Kasumi-1 (cell line): ENCODE measurements at places on chromosomes 6 and 20.

DNA sequence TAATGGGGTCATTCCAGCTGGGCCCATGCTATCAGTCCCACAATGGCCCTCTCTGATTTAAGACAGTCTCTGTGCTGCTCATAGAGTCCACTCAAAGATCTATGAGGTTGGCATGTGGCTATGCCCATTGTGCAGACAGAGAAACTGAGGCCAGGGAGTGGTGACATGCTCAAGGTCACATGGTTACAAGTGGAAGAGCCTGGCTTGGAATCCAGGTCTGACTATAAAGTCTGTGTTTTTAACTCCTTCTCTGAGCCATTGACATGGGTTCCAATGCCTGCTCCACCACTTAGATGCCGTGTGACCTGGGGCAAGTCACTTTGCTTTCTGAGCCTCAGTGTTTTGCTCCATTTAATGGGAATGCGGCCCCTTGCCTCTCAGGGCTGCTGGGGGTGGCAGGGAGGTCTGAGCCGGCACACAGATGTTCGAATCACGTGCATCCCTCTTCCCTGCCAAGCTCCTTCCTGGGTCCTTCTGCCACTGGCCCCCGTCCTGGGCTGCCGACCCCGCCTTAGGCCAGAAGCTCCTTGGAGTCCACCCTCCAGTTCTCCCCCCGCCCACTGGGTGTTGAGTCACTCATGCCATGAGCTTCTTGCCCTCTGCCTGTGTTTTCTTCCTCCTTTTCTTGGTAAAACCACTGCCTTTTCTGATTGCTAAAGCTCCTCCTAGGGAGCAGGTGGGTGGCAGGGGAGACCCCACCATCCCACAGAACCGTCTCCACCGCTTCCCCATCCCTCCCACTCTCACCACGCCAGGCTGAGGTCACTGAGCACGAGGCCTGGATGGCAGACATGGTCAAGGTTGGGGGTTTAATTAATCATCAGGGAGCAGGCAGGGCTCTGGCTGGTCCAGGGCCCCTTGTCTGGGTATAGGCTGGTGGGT, 35.7 kb downstream of the CEBPB start:
- DNase-seq, result no peak

GRCh38 chr6:169707772-169708171, 5.8 kb downstream of the C6orf120 start:
- no peak for DNase-seq

DNA sequence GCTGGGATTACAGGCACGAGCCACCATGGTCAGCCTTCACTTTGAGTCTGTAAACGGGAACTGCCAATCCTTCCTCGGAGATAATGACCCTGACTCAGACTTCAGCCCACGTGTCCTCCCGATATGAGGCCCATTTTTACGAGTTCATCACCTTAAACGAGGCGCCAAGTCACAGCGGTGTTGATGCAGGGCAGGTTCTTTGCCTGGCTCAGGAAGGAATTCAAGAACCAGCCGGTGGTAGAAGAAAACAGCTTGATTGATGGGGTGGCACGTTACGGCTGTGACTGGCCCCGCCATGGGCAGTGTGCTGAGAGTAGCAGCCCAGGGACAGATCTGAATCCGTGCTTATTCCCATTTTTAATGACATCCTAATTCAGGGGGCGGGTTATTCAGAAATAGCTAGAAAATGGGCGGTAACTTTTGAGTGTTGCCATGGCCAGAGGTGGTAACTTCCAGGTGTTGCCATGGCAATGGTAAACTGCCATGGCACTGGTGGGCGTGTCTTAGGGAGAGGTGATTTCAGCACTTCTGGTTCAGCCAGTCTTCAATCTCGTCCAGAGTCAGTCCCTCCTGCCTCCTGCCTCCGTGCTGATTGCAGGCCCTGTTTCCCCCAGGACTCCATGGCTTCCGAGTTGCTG, 9.1 kb upstream of the MAP1LC3A start:
- DNase-seq, result no peak

GRCh38 chr6:17935188-17936149, 52.0 kb downstream of the KIF13A start:
- DNase-seq, result no peak

- no peak for DNase-seq
Measured at GRCh38 chr20:5195655-5196054, 68.8 kb downstream of the CDS2 start.

DNA sequence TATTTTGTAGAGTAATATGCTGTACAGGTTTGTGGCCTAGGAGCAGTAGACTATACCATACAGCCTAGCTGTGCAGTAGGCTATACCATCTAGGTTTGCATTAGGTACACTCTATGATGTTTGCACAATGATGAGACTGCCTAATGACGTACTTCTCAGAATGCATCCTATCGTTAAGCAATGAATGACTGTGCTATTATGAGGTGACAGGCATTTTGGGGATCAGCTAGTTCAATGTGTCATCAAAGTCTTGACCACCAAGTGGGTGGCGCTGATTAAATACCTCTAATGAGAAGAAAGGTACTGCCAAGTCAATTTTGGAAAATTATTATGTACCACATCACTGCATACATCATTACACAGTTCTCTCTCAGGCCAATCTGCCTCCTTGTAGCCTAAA, 190.2 kb downstream of the BACH2 start:
- DNase-seq, result no peak

DNA sequence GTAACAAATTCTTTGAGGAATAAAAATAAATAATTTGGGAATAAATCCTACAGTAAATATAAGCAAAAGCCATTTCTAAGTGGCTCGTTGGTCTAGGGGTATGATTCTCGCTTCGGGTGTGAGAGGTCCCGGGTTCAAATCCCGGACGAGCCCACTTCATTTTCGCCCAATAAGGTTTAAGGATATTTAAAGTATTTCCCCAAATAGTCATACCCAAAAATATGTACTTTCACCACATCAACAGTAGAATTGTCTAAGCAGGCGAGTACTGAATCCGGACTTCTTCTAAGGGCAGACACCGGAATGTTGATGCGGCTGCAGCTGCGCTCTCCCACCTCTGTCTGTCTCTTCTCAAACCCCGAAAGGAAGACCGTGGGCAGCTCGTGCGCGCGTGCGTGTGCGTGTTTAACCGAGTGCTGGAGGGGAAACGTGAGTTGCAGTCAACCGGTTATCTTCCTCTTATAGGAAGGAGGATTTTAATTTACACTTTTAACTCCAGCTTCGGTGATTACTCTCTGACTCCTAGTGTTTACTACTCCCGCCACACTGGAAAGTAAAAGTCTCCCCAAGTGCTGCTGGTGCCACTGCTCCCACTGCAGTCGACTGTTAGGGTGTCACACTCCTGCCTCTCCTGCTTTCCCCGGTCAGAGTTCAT, 155.7 kb upstream of the PRSS16 start:
- DNase-seq, result peak; percentile 94

DNA sequence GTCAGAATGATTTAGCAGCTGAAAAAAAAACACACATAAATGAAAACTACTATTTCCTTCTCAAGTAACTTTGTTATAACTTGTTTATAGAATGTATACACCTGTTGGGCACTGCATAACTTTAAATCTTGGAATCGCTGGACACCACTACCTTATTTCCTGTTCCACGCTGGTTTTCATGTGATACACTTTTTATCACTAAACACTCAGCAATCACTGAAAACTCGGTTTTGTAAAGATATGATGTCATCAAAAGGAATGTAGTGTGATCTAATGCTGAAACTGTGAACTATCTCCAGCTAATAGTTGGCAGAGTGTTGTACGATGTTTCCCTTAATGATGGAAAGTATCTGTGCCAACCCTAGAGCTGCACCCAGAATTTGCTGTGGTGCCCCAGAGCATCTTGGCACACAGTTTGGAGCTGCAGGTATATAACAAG, 127.9 kb downstream of the BACH2 start:
- DNase-seq, result no peak

- DNase-seq, result peak; percentile 87
Measured at GRCh38 chr6:2725999-2726567, 24.6 kb downstream of the MYLK4 start.

GRCh38 chr6:120129228-120129627, 779.7 kb upstream of the MAN1A1 start:
- no peak for DNase-seq

GRCh38 chr6:83202031-83202430, 8.9 kb downstream of the RWDD2A start:
- no peak for DNase-seq

DNA sequence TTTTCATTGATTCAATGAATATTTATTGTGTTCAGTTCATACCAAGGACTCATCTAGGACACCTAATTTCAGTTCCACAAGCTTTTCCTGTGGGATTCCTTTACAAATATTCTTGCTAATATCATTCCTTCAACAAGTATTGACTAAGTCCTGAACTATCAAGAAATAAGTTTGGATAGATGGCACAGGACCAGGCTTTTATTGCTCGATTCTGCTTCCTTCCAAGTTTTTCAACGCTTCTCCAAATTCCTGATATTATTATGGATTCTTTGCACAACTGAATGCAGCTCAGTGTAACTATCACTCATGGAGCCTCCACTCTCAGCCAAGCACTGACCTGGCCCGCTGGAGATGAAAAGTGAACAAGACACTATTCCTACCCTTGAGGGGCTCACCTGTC, 32.7 kb upstream of the COL21A1 start:
- no peak for DNase-seq

- no peak for DNase-seq
Measured at GRCh38 chr6:36666826-36667591, 11.5 kb upstream of the CDKN1A start.

GRCh38 chr6:152948150-152948768, 34.6 kb downstream of the FBXO5 start:
- peak; percentile 40 for DNase-seq

- no peak for DNase-seq
Measured at GRCh38 chr6:144510859-144511258, 225.7 kb downstream of the UTRN start.

DNA sequence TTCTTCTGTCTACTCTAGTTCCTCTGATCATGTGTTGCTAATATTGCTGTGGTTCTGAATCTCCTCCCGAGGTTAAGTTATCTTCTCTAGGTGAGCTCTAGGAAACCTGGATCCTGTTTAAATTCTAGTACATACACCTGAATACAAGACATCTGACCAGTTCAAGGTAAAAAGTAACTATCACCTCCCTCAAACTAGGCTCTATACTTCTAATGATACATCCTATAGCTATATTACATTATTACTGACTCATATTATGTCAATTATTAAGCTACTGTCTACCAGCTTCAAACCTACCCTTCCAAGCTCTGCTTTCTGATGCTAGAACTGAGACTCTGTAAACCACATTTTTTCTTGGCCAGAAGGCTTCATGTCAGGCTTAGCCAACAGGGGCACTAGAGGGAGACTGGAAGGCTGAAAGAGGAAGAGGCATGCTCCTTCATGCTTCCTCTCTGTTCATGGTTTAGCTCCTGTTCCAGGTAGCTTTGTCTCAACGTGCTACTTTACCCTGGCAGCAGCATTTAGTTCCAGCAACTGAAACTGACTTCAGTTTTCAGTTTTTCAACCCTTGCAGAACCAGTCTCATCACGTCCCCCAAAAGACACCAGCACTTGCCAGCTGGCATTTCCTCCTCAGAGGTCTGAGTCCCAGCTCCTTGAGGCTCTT, 148.4 kb upstream of the TOP1 start:
- peak; percentile 77 for DNase-seq

DNA sequence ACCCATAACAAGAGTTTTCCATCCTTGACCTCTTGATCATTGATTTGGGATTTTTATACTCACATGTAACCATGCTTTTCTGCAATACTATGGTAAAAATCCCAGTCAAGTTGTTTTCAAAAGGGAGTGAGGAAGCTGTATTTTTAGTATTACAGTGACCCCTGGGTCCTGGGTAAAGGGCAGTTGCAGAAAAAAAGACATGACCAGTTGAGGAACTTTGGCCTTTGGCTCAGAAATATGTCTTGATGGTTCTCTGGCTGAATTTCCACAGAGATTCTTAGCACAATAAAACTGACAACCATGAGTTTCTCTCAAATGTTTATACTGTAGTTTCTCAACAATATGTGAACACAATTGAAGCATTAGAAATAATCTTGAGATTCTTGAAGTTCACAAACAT, 28.6 kb upstream of the PRL start:
- no peak for DNase-seq

DNA sequence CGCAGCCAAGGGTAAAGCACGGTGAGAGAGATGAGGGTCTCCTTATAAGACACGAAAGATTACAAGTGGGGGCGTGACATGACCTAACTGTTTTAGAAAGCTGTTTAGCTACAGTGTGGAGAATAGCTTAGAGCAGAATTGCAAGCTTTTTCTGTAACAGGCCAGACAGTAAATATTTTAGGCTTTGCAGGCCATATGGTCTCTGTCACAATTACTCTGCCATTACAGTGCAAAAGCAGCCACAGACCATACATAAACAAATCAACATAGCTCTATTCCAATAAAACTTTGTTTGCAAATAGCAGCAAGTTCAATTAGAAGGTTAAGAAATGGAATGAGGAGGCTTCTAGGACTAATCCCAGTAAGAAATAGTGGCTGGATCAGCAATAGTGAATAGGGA, 16.8 kb downstream of the PGM3 start:
- no peak for DNase-seq

DNA sequence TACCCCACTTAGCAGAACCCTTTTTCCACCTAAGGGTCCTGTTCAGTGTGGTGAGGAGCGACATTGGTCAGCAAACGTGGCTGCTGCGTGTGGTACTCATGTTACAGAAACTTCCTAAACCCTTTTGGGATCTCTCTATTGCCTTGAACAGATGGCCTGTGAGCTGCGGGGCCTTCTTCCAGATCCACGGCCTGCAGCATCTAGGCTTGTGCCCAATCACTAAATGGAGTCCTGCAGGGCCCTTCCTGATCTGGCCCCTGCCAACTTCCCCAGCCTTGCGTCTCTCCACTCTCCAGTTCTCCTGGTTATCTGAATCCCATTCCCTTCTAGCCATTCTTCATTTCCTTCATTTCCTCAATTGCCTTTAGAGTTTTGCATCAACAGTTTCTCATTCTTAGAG, 85.6 kb downstream of the PDE7B start:
- DNase-seq, result no peak
